ENCODE measurements at places on chromosomes 5 and 9.
A peak's percentile ranks its signal among the peaks of the same experiment; 100 is the strongest.

DNA sequence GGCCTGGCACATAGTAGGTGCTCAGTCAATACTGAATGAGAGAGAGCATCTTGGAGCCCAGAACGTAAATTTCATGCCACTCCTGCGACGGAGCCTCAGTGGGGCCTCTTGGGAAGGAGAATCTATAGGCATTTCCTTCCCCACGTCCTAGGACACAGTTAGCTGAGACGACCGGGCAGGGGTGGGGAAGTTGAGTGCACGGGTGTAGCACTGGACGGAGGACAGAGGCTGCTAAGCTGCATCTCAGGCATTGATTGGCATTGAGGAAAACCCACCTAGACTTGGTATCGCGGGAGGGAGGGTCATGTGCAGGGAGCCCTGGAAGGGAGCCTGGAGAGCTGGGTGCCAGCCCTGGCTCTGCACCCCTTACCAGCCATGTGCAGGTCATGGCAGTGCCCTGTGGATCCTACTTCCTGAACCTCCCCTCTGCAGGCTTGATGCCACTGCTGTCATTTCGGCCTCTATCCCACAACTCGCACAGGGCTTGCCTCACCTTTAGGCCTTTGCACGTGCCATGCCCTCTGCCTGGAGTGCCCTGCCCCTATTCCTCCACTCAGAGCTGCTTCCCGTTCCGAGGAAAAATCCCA is 25.6 kb downstream of the NEK6 start:
- DNase-seq = no peak

- no peak for DNase-seq
Observed at GRCh38 chr5:131855452-131855851, 58.6 kb upstream of the FNIP1 start.

DNA sequence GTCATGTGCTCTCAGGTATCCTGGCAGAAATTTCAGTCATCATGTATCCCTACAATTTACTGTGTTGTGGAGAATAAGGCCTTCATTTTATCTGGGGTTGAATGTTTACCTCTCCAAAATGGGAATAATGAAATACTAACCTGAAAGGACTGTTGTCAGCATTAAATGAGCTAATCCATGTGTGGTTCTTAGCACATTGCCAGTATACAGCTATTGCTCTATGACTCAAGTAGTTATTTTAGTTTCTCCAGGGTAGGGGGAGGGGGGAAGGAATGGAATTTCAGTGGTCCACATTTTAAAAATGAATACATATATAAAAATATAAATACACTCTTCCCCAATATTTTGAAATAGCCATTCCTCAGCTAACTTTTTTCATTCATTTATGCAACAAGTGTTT is 3.5 kb downstream of the PAM start:
- DNase-seq = no peak

GRCh38 chr5:147661541-147661940 is 121.0 kb downstream of the JAKMIP2 start:
- no peak for DNase-seq

- no peak for DNase-seq
Observed at GRCh38 chr9:116792271-116792670, 105.2 kb downstream of the TRIM32 start.

DNA sequence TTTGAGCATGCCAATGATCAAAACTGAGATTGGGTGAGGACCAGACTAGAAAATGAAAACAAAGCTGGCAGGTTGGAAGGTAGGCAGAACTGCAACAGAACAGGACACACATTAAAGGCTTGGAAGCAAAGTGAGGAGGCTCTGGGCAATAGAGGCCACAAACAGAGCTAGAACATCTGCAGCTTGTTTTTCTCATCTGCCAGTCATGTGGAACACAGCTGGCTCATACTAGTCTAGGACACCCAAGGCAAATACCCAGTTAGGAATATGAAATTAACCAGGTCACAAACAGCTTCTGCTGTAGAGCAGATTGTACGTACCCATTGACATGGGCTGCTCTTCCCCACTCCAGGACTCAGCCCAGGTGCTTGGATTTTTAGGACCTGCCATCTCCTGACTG is 61.7 kb downstream of the SPEF2 start:
- no peak for DNase-seq

DNA sequence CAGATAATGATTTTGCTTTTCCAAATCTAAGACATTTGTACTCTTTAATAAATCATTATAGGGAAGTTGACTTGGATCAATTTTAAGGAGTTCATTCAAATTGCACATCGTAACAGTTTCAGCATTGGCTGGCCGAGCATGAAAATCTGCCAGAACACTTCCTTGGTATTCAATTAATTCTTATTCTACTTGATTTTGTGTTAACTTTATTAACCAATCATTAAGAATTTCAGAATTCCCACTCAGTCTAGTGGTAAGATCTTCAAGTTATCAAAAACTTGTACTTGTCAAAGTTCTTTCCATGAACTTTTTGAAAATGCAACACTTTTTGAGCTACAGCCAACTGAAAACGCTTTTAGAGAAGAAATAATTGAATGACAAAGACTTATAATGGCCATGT is 565.8 kb downstream of the TLE1 start:
- DNase-seq = no peak

DNA sequence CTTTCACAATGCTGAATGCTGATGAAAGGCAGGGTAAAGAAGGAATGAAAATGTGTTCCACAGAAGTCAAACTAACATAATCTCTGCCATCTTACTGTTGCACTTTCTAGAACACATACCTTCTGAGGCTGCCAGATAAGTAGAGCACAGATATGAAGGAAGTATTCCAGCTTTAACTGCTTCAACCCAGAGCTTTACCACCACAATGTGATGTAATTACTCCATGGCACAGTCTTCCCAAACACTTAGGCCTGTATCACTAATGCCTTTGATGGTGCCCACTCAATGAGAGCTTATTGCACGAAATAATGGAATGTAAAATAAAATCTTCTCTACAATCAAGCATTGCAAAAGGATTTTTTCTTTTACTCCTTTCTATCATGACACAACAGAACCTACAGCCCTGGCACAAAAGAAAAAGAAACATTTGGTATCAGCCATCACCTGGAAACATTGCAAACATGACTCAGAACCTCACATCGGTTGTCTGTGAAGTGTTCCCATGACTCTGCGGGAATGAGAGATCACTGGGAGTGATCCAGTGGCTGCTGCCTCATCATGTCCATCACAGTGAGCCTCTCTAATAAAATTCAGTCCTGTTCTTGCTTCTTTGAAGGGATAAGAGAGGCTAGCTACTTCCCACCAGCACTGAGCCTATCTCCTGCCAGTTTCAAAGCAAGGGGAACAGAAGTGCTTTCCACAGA is 385.8 kb downstream of the EFNA5 start:
- DNase-seq = no peak

DNA sequence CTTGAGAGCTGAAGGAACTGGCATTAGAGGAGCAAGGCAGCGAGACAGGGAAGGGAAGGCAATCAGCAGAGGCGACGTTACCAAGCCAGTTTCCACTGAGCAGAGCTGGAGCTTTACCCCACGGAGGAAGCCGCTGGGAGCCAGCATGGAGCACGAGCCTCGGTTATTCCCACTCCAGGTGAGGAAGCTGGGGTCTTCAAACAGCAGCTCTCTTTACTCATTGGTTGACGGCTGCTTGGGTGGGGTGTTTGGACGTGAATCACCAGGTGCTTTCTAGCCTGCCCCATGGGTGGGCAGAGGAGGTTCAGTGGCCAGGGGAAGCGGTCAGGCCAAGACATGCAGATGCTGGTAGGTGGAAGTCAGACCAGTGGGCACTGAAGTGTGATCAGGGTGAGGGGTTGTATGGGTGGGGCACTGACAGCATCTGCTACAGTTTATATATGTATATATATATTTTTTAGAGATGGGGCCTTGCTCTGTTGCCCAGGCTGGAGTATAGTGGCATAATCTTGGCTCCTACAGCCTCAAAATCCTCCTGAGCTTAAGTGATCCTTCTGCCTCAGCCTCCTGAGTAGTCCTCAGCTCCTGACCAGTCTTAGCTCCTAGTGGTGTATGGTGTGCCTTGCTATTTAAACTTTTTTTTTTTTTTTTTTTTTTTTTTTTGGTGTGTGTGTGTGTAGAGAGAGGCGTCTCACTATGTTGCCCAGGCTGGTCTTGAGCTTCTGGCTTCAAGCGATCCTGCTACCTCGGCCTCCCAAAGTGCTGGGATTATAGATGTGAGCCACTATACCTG is 12.4 kb downstream of the SNX30 start:
- DNase-seq = no peak

- DNase-seq = no peak
Observed at GRCh38 chr5:72355706-72356299, 35.6 kb downstream of the PTCD2 start.

DNA sequence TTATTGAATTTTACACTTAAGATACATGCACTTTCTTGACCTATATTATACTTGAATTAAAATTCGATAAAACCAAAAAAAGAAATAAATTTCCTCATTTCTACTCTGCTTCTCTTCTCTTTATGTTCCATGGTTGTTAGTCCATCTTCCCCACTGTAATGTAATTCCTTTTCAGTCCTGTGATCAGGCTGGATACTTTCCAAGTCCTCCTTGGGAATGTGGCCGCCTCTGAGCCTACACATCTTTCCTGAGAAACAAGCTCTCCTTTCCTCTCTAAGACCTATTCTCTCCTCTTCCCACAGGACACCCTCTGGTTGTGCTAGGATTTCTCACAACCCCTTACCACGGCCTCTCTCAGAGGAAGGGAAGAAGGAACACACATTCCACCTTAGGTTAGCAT is 285.1 kb downstream of the DNAH5 start:
- no peak for DNase-seq

GRCh38 chr5:110109667-110110066 is 419.9 kb downstream of the MAN2A1 start:
- no peak for DNase-seq

- no peak for DNase-seq
Observed at GRCh38 chr9:36948051-36948450, 86.0 kb downstream of the PAX5 start.

GRCh38 chr5:33975852-33976251 is 8.6 kb downstream of the SLC45A2 start:
- DNase-seq = no peak

DNA sequence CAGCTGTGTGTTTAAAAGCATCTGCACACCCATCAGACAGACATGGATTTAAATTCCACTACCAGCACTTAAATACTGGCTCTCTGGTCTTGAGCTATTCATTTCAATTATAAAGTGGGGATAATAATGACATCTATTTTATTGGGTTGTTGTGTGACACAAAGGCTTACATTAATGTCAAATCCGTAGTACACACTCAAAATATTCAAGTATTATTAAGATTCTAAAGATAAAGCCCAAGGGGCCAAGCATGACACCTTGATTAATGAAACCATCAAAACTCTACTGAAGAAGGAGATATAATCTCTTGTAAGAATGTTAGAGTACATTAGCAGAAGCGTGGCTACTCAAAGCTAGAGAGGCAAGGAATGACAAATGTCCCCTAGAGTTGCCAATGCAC is 743.0 kb downstream of the KCTD16 start:
- no peak for DNase-seq

- no peak for DNase-seq
Observed at GRCh38 chr5:64971513-64971912, 202.8 kb downstream of the CWC27 start.

DNA sequence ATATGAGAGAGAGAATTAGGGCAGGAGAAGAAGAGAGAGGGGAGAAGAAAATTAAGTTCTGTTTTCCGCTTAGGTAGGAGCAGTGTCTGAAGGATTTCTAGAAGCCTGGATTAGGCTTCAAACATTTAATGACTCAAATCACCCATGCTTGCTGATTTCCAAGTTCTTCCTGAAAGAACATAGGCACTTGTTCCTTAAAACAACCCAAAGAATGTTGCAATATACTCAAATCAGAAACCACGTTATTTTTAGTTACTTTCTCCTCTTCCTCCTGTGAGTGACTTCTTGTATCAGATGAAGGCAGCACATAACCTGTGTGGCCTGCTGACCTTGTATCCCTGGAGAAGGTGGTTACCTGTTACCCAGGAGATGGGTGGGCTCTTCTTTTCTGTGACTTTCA is 351.5 kb upstream of the KLF4 start:
- DNase-seq = no peak

DNA sequence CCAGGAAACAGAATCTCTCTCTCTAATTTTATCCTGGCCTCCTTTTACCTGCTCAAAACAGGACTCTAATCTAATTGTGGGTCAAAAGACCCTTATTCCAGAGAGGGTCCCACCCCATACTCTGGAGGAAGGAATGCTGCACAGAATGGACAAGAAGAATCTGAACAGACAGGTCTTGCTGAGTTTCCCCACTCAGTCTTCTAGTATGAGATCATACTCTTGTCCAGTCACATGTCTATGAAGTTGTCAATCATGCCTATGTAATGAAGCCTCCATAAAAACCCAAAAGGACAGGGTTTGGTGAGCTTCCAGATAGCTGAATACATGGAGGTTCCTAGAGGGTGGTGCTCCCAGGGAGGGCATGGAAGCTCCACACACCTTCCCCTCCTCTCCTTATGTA is 123.9 kb upstream of the FER start:
- no peak for DNase-seq

- no peak for DNase-seq
Observed at GRCh38 chr5:8828596-8829322, 717.1 kb downstream of the SEMA5A start.

- DNase-seq = no peak
Observed at GRCh38 chr9:136379003-136379287, 5.5 kb upstream of the CARD9 start.

DNA sequence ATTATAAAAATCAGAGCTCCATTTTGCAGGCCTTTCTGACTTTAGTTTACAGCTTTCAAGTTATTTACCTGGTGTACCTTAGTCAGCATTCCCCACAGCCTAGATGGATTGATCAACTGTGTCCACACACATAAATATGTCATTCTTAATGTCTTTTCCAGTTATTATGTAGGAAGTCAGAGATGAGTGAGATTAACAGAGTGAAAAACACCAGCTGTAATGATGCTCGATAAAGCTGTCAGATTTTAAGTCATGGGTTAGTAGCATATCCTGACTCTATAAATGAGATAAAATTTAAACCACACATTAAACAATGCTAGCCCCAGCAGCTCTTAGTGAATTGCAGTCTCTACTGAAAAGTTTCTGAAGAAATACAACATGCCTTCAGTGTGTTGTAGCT is 48.9 kb downstream of the NUDT12 start:
- DNase-seq = no peak

- no peak for DNase-seq
Observed at GRCh38 chr5:56070851-56071465, 76.2 kb upstream of the IL6ST start.

- DNase-seq = no peak
Observed at GRCh38 chr5:145854651-145855258, 18.1 kb downstream of the GRXCR2 start.

- DNase-seq = no peak
Observed at GRCh38 chr9:111451570-111451969, 32.6 kb downstream of the ECPAS start.

- DNase-seq = peak; percentile 56
Observed at GRCh38 chr5:124289641-124290311, 456.7 kb downstream of the ZNF608 start.

GRCh38 chr5:141095263-141095641 is 837 bp downstream of the PCDHB2 start:
- no peak for DNase-seq

- DNase-seq = no peak
Observed at GRCh38 chr9:95084254-95084934, 233.1 kb downstream of the FANCC start.

GRCh38 chr5:5217371-5217770 is 77.2 kb downstream of the ADAMTS16 start:
- DNase-seq = no peak

- no peak for DNase-seq
Observed at GRCh38 chr5:154603953-154604679, 126.1 kb upstream of the HAND1 start.
